ENCODE measurements at places on chromosomes 5 and 9.
A peak's percentile ranks its signal among the peaks of the same experiment; 100 is the strongest.

DNA sequence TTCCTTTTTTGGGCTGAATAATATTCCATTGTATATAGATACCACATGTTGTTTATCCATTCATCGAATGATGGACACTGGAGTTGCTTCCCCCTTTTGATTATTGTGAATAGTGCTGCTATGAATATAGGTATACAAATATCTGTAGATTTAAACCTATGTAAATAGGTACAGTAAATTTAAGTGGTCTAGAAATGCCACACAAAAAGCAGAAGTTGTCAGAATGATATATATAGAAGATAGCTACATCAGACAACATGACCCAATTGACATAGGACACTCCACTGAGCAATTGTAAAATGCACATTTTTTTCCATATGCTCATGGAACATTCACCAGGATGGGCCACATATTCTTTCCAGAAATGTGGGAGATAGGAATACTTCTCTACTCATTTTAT is 77.6 kb downstream of the SMIM15 start:
- no peak for DNase-seq

- no peak for DNase-seq
These were observed 24.3 kb downstream of the EFNA5 start for GRCh38 chr5:107646418-107646817.

GRCh38 chr5:158484150-158484549 is 615.6 kb downstream of the EBF1 start:
- no peak for DNase-seq

DNA sequence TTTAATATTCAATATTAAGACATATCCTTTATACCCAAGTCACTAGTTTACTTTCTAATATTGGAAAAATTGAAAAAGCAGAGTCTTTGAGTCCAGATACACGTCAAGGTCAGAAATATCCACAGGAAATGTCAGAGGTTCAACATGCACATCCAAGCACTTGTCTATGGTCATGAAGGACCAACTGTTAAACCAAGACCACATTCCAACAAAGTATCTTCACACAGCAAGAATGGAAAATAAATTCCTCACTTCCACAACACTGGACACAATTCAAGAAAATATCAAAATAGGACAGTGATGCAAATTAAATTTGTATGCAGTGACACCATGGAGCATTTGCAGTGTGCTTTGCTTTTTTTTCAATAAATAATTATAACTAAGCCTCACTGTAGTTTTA is 142.5 kb downstream of the GABRB2 start:
- DNase-seq, result no peak

DNA sequence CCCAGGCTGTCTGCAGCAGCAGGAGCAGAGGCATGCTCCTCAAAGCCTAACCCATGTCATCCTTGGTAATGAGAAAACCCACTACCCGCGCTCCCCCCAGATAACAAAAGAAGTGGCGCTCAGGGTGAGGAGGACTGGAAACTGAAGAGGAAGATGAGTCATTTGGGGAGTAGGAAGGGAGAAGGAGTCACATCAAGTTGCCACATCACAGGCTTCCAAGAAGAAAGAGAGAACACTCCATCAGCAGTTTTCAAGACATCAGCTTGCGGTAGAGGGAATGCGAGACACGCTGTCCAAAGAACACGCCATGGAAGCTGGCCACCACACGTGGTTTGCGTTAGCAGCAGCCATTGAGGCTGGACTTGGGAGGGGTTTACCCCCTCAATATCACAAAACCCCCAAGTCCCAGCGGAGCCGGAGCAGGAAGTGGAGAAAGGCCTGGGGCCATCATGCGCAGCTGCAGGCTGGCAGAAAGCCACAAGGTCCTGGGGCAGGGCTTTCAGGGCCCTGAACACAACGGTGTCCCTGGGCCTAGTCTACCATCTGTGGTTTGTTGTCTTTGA is 41.5 kb downstream of the SH3PXD2B start:
- DNase-seq, result peak; percentile 51

GRCh38 chr5:124103671-124104070 is 591.7 kb downstream of the CSNK1G3 start:
- DNase-seq, result no peak

Data from activated CD4-positive, alpha-beta memory T cell treated with anti-CD3 and anti-CD28 coated beads for 36 hours (primary cell).